Osteoblast (primary cell): ENCODE measurements at places on chromosomes 5 and 9. TPM values are rescaled to one million over a fixed set of nuclear protein-coding genes. Genes with fewer than 3 reads are reported as not detected.

Gene TEK
- 4.1 and 8.3 TPM in 2 replicates for total RNA-seq

Gene CNTNAP3B
- total RNA-seq: 15.0 and 30.8 TPM in 2 replicates

Gene PCDHGA11
- 12.3 and 16.5 TPM in 2 replicates for total RNA-seq

Gene OR1J1
- total RNA-seq: not detected in 2 replicates

Gene SOWAHA
- total RNA-seq: under 0.01 and 0.29 TPM in 2 replicates

Gene DNAH5
- 0.36 and 0.59 TPM in 2 replicates for total RNA-seq

Gene NUTM2G
- total RNA-seq: not detected in 2 replicates

Gene GADD45G
- total RNA-seq: under 0.01 and 0.88 TPM in 2 replicates

Gene RAPGEF1
- total RNA-seq: 34.7 and 42.1 TPM in 2 replicates

Gene PCDHGC3
- 59.4 and 91.3 TPM in 2 replicates for total RNA-seq

Gene RLN1
- total RNA-seq: not detected in 2 replicates
